ENCODE measurements at places on chromosomes 1 and 21. TPM values are rescaled to one million over a fixed set of nuclear protein-coding genes. Genes with fewer than 3 reads are reported as not detected.

AURKAIP1 gene
- 219 TPM for total RNA-seq

FCAMR gene
- total RNA-seq = not detected

LORICRIN gene
- not detected for total RNA-seq

CIART gene
- total RNA-seq = 8.7 TPM

GPR37L1 gene
- total RNA-seq = 0.05 TPM

RHBDL2 gene
- total RNA-seq = not detected

DNA sequence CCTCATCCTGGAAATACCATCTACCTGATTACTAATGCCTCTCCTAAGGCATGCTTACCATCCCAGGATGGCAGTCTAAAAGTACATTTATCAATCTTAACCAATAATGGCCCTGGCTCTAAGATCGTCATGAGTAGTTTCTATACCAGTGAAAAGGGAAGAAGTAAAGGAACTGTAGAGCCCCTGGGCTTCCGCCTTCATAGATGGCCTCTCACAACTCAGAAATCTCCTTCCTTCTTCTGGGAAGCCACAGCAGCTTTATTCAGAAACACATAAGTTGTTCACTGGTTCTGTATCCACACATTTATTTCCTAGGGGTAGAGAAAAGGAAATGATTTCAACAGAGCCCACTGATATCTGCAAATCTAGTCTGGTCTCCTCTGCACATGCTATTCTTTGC is 41.0 kb upstream of the CD5L start:
- no peak for DNase-seq

DNA sequence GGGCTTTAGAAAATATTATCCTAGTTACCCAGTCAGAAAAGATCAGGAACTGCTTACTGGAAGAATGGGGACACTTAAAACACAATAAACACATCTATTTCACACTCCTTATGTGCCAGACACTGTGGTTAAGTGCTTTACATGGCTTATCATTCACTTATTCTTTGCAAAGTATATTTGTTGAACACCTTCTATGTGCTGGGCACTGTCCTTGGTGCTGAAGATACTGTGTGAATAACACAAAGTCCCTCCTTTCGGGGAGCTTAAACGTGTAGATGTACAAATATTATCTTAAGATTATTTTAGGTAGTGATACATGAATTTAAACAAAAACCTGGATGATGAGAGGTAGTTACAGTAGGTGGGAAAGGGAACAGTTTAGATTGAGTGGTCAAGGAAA is 169.3 kb downstream of the ST6GALNAC5 start:
- no peak for DNase-seq

DNA sequence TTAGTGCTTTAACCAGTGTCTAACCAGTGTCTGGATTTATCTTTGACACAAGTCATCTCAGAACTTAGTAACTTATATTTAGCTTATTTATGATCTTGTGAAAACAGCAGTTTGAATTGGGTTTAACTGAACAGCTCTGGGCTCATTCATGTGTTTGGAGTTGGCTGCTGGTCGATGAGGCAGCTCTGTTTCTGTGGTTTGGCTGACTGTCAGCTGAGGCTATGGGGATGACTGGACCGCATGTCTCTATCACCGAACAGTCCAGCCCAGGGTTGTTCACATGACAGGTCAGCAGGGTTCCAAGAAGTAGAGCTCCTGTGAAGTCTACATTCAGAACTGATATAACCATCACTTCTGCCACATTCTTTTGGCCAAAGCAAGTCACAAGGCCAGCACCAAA is 29.1 kb upstream of the C21orf91 start:
- DNase-seq = peak; percentile 15

- DNase-seq = no peak
These were observed 4.8 kb downstream of the KISS1 start for GRCh38 chr1:204191456-204191855.

- no peak for DNase-seq
These were observed 67.0 kb downstream of the LMX1A start for GRCh38 chr1:165289556-165289955.

GRCh38 chr1:180029524-180030135 is 75.0 kb downstream of the CEP350 start:
- DNase-seq = no peak

DNA sequence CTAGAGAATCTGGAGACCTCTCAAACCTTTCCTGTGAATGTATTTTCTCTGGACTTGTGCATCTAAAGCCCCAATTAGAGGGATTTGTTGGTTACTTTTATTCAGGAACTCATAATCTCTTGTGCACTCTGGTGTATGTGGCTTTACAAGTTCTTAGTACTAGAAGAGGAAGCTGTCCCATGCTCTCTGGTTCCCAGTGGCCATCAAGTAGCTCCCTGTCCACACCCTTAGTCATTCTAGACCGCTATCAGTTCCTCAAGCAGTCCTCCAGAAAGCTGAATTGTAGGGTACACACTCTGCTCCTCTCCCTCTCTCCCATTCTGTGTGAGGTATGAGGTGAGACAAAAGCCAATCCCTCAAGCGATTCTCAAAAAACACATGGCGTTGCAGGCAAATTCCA is 470.3 kb downstream of the PTPRC start:
- DNase-seq = no peak

DNA sequence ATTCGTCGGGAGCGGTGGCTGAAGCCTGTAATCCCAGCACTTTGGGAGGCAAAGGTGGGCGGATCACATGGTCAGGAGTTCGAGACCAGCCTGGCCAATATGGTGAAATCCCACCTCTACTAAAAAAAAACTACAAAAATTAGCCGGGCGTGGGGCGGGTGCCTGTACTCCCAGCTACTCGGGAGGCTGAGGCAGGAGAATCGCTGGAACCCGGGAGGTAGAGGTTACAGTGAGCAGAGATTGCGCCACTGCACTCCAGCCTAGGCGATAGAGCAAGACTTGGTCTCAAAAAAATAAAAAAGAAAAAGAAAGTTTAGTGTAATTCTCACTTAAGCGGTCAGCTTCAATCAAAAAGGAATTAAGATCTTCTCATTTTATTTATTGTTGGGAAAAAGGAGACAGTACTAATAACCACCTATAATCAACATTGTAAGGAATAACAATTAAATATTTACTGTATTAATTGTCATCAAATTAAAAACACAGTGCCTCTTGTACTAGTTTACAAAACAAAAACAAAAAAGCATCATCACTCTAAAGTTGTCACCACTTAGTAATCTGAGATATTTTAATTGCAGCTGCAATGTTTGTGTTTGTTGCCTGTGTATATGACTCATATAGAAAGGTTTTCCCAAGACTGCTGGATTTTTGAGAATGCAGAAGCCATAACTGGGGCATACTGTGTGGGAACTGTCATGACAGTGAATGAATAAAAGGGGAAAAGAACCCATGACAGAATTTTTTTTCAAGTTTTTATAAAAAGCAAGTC is 3.7 kb downstream of the FBXO42 start:
- no peak for DNase-seq

DNA sequence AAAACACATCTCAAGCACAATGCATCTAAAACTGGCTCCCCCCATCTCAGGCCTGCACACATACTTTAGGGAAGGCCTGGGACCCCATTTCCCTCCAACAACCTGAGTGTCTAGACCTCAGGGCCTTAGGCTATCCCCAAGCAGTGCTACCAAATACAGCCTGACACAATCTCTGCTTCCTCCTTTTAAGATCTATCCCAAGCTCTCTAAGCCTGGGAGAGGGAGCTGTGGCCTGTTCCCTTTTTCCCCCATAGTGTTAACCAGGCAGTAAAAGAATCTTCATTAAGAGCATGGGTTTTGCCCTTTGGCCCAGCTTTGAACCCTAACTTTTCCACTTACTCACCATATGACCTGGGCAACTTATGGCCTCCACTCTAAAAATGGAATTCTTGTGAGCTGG is 10.8 kb upstream of the COL8A2 start:
- DNase-seq = no peak

GRCh38 chr1:42305639-42306038 is 29.4 kb downstream of the FOXJ3 start:
- no peak for DNase-seq

- DNase-seq = no peak
These were observed 121.5 kb downstream of the PSMG1 start for GRCh38 chr21:39061766-39062165.

GRCh38 chr1:221716713-221717484 is 25.0 kb downstream of the DUSP10 start:
- DNase-seq = no peak

GRCh38 chr21:45998276-45998701 is 16.7 kb downstream of the COL6A1 start:
- peak; percentile 11 for DNase-seq

DNA sequence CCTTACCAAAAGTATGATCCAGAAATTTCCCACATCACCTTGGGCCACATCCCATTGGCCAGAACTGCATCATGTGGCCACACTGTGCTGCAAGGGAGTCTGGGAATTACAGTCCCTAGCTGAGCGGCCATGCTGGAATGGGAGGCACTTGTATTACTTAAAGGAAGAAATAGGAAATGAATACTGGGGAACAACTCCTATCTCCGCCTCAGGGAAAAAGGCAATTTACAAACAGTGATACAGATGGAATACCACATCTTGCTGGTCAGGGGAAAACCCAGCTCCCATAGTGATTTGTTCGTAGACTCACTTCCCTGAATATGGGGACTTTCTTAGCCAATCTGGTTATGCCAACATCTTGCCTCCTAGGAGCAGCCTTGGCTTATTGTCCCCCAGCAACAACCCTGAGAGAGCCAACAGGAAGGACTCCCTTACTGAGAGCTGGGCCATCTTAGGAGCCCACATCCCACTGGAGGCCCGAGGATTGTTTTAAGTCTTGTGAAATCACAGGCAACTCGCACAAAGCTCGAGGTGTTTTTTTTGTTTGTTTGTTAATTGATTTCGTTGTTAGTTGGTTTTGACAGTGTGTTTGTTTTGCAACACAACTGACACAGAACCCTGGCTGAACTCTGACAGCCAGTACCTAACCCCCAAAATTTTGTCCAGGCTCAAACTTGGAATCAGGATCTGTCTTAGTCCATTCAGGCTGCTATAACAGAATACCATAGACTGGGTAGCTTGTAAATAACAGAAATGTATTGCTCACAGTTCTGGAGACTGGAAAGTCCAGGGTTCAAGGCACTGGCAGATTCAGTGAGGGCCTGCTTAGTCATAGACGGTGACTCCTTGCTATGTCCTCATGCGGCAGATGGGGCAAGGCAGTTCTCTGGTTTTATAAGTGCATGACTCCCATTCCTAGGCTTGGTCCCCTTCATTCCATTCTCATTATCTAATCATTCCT is 14.9 kb downstream of the CDA start:
- no peak for DNase-seq
